ENCODE measurements at places on chromosomes 7 and 10.

DNA sequence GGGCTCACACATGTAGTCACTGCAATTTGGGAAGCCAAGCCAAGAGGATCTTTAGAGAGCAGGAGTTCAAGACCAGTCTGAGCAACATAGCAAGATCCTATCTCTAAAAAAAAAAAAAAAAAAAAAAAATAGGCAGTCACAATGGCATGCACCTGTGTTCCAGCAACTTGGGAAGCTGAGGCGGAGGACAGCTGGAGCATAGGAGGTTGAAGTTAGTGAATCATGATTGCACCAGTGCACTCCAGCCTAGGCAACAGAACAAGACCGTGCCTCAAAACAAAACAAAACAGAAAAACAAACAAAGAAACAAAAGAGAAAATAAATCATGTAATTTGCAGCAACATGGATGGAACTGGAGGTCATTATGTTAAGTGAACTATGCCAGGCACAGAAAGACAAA is 33.6 kb upstream of the BICC1 start:
- DNase-seq: no peak

DNA sequence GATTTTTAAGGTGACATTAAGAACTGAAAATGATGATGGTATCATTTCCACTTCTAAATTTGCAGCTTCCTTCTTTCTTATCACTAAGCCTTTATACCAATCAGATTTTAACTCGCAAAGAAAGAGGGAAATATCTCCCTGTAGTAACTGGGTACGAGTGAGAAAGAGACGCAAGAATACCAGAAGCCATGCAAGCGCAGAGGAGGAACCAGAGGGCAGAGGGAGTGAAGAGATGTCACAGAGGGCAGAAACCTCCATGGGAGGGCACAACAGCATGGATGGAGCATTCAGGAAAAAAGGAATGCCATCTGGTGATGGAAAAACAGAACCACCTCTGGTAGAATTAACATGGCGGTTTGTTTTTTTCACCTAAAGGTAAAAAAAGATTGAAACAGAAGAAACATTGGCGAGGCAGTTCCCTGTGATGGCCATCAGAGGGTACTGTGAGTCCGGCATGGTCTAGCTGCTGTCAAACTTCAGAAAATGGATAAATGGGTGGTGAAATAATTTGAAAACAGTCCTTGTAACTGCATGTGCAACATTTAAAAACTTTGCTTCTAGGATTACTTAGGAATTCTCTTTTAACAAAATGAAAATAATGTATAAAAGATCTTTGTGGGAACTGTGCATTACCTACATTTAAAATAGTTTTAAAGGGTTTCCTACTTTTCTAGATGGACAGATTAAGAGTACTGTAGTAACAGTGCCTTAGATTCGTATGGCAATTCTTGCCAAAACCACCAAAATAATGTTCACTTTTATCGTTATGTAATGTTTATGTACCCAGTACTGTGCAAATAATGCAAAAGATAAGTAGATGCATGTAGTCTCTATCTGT is 91.8 kb downstream of the ARHGAP12 start:
- peak; percentile 37 for DNase-seq

DNA sequence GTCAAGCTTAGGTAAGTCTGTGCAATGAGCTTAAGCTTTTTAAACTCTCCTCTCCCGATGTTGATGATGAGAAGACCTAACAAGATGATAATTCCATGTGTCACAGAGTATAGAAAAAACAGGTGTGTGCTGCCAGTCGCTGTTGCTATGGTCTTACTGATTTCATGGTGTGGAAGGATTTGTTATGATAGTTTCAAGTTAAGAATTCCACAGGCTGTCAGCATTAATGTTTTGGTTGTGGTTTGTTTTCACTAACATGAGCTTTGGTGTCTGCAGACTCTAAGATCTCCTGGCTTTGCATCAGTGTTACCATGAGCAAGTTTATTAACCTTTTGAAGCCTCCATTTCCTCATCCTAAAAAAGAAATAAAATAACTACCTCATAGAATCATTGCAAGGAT is 123.7 kb downstream of the NSUN6 start:
- DNase-seq: no peak

DNA sequence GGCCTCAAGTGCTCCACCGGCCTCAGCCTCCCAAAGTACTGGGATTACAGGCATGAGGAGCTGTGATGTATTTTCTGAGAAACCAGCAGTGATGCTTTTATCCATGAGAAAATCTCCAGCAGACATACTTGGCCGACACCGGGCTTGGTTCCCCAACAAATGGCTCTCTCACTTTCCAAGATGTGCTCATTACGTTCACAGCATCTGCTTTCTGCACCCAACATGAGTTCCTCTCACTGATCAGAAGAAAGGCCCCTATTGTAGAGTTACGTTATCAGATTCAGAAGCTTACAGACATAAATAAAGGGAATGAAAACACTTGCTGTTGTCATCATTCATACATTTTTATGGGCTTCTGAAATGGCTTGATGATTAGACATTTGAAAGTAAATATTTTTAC is 95.0 kb downstream of the CALD1 start:
- DNase-seq: no peak

GRCh38 chr7:27947586-27948278 is 207.8 kb downstream of the TAX1BP1 start:
- no peak for DNase-seq

DNA sequence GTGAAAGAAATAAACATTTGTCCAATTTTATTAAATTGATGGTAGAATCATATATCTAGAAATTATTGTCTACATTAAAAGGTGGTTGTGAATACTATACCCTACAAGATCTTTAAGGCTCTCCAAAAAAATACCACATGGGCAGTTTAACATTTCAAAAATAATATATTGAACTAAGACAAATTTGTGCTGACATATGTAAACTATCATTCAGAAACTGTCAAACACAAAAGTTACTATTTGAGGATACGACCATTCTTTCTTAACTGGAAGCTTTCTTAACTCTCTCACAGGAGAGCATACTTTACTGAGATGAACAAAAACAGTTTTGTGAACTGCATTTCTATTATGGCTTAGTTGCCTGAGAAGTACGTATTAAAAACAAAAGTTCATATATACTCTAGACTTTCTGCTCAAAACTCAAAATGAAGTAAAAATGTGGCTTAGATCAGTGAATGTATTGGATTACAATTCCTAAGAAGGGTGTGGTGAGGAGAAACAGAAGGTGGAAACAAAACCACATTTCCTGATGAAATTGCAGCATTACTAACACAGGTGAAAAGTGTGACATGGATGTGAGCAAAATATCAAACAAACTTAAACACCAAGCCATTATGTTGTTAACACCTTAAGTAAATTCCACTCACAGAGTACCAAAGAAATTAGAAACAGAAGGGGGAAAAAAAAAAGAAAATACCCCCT is 138.5 kb downstream of the SEMA3A start:
- DNase-seq: no peak
